Hippocampal formation (tissue), 2 donors: ENCODE measurements at places on chromosomes 12 and 14.

DNA sequence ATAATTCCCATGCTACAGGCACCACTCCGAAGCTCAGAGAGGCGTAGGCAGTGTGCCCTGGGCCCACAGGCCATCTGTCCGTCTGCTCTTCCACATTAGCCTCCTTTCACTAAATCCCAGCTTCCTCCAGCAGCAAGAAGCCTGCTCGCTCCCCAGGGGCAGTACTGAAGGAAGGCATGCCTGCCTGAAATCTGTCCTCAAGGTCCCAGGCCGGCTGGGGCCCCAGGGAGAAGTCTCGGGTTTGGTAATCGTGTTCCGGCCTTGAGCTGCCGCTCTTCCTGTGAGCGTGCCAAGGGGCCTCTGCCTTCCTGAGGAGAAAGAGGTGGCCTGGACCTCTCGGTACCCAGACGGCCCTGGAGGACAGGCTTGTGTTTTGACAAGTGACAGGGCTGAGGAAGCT lies 15.2 kb upstream of the DLK1 start:
- DNase-seq, result no peak

- peak; percentile 3 for DNase-seq
Observed at GRCh38 chr14:65961004-65961403, 525.2 kb upstream of the CCDC196 start.

GRCh38 chr12:110699591-110700445 lies 10.9 kb upstream of the HVCN1 start:
- no peak for DNase-seq

DNA sequence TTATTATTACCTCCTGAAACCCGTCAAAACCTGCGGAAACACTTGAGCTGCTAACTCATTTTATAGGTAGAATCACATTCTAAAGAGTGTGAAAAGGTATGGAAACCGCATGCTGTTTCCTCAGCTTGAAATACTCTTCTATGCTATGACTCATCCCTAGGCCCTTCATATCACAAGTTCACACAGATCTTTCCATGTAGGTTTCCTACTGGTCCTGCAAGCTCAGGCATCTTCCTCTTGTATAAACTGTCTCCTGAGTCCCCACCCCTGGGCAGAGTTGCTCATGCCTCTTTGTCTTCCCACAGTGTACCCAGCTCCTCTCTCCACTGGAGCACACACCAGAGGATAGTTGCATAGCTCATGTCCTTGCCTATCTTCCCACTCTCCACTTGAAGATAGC lies 84.7 kb downstream of the CMAS start:
- no peak for DNase-seq

- DNase-seq, result no peak
Observed at GRCh38 chr14:55458800-55459515, 18.5 kb upstream of the TBPL2 start.

DNA sequence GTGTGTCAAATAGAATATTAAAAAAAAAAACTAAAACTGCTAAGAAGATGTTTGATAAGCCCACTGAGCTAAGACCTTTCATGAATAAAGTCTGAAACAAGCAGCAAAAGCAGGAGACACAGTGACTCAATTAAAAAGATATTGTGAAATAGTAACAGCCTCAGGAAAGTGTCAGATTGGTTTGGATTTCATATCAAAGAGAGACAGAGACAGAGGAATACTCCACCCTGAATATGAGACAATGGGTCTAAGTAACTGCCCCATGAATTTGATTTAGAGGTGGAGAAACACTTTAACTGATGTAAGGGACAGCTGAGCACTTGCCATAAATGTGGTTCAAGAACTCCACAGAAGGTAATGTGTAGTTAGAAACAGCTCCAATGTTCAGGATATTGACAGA lies 277.9 kb upstream of the FOXG1 start:
- DNase-seq, result no peak

- DNase-seq, result no peak
Observed at GRCh38 chr12:101470939-101471338, 4.2 kb upstream of the SPIC start.

DNA sequence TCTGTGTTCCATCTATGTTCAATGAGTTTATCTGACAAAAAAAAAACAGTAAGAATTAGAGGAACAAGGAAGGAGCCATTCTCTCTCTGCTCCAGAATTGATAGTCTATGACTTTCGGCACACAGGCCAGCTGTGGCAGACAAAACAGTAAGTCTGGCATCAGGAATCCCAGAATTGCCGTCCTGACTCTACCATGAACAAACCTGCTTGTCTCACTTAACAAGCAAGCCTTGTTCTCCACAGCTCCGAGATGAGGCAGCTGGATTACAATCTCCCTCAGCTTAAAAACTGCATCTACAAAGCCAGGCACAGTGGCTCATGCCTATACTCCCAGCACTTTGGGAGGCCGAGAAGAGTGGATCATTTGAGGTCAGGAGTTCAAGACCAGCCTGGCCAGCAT lies 153.6 kb upstream of the TMCC3 start:
- peak; percentile 13 for DNase-seq

DNA sequence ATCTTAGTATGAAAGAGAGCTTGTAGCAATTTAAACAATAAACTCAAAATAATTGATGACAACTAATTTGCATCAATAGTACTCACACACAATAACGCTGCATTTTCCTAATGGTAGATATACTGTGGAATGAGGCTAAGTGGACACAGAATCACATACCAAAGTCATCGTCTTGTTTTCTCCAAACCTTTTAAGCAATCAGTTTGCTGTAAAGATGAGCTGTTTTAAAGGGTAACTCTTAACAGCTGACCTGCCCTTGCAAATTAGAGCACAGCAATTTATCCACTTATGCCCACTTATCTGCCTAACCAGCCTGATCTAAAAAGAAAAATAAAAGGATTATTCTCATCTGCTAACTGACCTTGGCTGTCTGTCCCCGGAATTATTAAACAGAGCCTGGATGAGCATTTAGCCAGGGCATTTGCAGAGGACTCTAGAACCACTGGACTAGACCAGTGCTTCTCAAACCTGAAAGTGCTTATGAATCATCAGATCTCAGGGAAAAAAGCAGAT lies 174.3 kb upstream of the BCL2L14 start:
- DNase-seq, result no peak

DNA sequence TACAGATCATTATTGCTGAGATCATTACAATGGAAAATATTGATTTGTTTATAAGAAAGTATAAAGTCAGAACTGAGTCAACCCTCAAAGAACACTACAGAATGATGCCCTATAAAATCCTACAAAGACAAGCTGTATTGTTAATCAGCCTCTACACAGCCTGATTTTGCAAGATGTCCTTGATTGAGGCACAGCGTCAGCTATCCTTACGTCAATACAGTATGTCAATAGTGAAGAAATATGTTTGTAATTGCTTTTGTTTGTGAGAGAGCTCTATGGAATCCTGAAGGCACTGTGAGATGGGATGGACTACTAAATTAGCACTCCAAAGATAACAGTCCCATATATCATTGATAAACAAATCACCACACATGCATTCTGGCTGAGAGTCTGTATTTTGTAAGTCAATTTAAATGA lies 70.7 kb downstream of the RASSF9 start:
- no peak for DNase-seq

- no peak for DNase-seq
Observed at GRCh38 chr12:76945867-76946266, 67.0 kb upstream of the CSRP2 start.

GRCh38 chr14:22651586-22651985 lies 7.4 kb upstream of the OR6J1 start:
- no peak for DNase-seq

DNA sequence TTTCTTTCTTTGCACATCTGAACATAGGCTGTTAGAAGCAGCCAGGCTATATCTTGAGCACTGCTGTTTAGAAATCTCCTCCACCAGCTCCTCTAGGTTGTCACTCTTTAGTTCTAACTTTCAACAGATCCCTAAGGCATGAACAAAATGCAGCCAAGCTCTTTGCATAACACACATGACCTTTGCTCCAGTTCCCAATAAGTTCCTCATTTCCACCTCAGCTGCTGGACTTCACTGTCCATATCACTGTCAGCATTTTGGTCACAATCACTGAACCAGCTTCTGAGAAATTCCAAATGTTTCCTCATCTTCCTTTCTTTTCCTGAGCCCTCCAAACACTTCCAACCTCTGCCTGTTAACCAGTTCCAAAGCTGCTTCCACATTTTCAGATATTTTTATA lies 27.6 kb upstream of the C14orf132 start:
- DNase-seq, result no peak

- no peak for DNase-seq
Observed at GRCh38 chr14:106511800-106512198, 985.4 kb downstream of the TMEM121 start.

GRCh38 chr12:102437511-102437910 lies 42.9 kb downstream of the IGF1 start:
- no peak for DNase-seq

DNA sequence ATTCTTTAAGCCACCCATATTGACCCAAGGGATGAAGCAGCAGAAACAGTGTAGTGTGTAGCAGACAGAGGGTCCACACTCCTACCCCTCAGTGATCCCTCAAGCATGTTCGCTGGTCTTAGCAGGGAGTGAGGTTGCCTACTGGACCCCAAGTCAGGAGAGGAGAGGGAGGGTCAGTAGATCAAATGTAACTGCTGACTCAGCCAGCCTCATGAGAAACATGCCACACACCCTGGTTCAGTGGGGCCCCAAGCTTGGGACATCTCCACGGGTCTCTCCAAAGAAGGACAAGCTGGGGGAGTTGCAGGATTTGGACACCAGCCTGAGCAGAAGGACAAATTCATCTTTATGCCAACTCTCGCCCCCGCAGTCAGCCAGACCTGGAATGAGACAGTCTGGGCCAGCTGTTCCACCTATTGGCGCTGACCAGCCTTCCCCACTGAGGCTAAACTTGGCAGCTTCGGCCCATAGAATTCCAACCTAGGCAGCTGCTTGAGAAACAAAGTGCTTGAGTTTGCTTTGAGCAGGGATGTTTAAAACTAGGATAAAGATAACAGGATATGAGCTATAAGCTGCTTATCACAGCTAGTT lies 66.0 kb upstream of the ACTN1 start:
- DNase-seq, result no peak

DNA sequence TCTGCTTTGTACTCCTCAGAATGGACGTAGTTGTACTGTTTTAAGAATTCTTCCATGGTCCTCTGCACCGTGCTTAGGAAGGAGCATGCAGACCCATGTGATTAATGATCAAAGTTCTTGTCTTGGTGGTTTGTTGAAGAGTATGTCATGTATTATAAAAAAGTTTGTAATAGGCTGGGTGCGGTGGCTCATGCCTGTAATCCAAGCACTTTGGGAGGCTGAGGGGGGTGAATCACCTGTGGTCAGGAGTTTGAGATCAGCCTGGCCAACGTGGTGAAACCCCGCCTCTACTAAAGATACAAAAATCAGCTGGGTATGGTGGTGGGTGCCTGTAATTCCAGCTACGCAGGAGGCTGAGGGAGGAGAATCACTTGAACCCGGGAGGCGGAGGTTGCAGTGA lies 61.8 kb upstream of the RTL1 start:
- DNase-seq, result no peak

DNA sequence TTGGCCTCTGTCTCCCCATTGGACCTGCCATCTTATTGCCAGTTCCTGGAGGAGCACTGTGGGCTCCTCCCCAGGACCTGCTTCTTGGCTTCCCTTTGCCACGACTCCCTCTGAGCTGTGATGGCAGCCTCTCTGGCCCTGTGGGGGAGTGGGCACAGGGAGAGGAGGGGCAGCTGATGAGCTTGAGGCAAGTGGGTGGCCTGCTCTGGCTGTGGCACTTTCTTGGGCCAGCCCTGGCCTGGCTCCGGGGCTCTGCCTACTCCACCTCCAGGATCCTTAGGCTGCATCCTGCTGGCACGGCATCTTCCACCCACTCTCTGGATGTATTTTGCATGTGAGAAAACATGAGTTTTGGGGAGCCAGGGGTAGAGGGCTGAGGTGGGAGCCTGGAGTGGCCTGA lies 32.6 kb upstream of the MUCL1 start:
- DNase-seq, result no peak

DNA sequence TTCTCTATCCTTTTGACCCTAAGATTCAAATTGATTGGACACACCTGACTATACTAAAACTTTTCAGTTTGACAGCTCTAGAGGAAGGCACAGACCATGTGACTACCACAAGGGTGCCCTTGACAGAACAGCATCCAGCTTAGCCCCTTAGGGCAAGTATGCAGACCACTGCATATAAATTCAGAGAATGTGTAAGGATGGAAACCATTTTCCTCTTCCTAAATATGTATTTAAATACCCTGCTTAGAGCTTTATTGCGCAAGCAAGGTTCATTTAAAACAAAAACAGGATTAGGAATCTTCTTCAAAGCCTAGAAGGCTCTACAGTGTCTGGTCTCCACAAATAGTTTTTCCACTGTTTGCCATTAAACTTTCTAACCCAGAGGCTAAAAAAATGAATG lies 202.8 kb downstream of the MED13L start:
- no peak for DNase-seq

DNA sequence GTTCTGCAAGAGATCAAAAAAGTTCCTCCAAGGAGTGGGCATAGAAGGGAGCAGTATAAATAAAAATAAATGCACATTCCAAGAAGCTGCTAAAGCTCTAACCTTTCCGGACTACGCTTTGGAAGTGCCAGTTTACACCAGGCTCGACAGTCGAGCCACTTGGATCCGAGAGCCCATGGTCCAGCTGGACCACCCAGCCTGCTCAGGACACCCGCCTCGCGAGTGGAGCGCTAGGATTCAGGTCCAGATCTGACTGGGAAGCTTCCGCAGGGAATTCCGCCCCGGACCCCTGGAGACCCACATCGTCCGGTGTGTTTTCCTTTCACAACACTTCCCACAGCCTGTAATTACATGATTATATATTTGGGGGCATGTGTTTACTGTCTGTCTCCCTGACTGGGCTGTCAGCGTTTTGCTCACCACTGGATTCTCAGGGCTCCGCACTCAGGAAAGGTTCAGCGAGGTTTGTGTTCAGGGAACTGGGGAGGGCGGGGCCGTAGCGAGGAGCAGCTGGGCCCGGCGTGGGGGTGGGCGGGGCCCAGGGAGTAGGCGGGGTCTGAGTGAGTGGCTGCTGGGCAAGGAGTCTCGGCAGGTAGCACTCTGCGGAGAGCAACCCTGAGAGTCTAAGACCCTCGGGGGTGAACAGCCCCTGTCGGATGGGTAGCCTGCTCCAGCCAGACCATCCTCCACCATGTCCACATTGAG lies 52.3 kb upstream of the TMEM263 start:
- DNase-seq, result peak; percentile 20

DNA sequence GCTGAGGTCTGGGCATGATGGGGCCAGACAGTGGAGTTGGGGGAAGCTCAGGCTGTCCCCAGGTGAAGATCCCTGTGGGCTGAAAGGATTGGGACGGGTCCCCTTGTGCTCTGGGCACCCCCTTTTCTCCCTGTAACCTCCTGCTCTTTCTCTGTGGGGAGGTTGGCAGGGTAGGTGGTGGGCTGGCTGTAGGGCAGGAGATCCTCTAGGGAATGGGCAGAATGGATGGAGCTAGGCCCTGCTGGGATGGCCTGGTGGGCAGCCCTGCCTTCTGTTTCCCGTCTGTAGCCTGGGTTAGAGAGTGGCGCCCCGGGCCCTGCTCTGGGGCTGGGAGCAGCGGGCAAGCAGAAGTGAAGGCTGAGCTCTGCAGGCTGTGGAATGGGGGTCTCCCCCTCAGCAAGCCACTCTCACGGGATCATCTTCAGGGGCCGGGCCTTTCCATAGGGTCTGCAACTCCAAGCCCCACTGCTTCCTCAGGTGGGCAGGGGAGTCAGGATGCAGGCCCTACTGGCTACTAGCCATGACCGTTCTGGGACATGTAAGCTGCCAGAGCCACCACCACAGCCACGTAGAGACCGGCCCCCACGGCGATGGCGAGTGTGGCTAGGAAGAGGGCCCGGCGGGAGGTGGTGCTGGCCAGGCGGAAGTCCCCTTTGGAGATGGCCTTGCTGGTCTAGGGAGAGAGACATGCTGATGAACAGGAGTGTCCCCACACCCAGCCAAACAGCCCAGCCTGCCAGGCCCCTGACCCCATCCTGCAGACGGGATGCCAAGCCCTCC lies 18.8 kb downstream of the SYNDIG1L start:
- DNase-seq, result no peak
